Stimulated activated CD8-positive, alpha-beta memory T cell treated with anti-CD3 and anti-CD28 coated beads, Interleukin-15, amount 100 ng/mL, for 4 hours (primary cell): ENCODE measurements at places on chromosomes 12 and 14.

- DNase-seq = no peak
These were observed 35.0 kb upstream of the MANSC4 start for GRCh38 chr12:27814851-27815591.

GRCh38 chr12:104720339-104721038, 237.6 kb downstream of the SLC41A2 start:
- peak; percentile 38 for DNase-seq

DNA sequence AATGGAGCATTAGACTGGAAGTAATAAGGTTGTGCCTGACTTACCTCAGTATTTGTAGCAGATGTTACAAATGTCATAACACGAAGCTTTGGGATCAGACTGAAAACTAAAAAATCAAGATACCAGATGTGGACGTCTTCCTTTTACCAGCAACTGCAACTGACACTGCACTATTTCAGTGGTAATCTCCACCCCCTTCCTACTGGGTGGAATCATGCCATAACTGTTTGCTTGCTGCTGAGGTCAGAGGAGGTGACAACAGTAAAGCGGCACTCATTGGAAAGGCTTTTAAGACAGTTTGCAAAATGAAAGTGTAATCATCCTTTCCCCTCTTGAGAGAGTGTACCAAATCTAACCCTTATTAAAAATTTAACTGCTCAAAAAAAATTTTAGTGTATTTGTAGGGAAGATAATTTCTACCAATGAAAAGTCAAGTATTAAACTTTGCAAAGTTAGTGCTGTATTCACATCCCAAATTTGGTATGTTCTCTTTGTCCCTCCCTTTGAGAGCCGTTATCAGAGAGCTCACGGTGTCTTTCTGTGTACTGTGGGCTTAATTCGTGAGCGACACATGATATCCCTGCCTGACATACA, 420.7 kb downstream of the NPAS3 start:
- no peak for DNase-seq

GRCh38 chr14:97788364-97788763, 991.2 kb downstream of the VRK1 start:
- DNase-seq = no peak

GRCh38 chr12:128810182-128811127, 13.3 kb downstream of the SLC15A4 start:
- DNase-seq = no peak

DNA sequence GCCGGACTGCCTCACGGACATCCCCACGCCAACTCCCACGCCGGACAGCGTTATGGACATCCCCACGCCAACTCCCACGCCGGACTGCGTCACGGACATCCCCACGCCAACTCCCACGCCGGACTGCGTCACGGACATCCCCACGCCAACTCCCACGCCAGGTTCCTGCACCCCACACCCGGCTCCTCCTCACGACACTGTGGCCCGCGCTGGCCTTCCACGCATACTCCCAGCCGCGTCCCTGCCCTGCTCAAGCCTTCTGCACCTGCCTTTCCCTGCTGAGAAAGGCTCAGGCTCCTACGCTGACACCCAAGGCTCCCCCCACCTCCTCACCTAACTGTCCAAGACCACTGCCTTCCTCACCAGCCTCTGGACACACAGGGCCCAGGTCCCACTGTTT, 9.7 kb downstream of the CACNA2D4 start:
- DNase-seq = no peak

- DNase-seq = no peak
These were observed 27.1 kb downstream of the VRK1 start for GRCh38 chr14:96824283-96824682.

DNA sequence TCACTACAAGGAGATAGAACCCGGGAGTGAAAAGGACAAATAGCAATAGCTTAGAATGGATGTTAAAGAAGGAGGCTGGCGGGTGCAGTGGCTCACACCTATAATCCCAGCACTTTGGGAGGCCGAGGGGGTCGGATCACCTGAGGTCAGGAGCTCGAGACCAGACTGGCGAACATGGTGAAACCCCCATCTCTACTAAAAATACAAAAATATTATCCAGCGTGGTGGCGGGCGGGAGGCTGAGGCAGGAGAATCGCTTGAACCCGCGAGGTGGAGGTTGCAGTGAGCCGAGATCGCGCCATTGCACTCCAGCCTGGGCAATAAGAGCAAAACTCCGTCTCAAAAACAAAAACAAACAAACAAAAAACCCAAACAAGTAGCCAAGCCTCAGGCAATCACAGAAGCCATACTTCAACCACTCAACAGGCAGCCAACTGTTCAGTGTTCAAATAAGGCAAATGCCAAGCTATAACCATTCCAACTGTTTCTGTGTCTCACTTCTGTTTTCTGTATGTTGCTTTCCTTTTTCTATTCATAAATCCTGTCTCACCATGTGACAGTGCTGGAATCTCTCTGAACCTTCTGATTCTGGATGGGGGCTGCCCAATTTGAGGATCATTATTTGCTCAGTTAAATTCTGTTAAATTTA, 3.9 kb upstream of the SPTLC2 start:
- no peak for DNase-seq

- no peak for DNase-seq
These were observed 348.0 kb downstream of the SEC23A start for GRCh38 chr14:38755036-38755435.

DNA sequence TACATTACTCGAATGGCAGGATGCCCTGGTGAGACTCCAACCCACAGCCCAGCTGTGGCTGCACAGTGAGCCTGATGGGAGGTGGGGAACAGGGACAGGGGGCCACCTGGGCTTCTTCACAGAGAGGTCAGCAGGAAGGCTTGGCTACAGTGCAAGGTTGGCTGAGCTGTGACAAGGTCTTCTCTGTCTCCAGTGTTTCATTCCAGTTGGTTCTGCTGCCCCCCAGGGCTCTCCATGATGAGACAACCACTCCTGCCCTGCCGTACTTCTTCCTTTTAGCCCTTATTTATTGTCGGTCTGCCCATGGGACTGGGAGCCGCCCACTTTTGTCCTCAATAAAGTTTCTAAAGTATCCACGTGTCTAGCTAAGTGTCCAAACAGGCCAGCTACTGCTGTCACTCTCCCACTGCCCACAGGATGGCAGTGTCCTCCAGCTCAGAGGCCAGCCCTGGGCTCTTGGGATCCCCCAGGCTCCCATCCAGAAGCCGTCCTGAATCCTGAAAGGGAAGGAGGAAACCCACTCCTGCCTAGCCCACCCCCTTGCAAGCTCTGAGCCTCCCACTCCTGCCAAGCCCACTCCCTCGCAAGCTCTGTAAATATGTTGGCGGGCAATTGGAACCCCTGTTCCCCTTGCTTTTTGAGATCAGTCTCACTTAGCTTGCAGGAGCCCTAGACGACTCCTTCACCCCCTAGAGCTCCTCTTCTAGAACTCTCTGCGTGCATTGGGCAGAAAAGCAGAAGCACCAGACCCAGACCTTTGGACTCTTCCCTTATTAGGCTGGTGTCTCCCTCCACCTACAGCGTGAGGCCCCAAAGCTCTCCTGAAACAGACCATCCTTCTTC, 5.4 kb downstream of the C1QL4 start:
- DNase-seq = no peak

- DNase-seq = no peak
These were observed 835.9 kb downstream of the DIO2 start for GRCh38 chr14:79375356-79375755.

GRCh38 chr14:96039633-96040311, 610 bp downstream of the C14orf132 start:
- DNase-seq = no peak

DNA sequence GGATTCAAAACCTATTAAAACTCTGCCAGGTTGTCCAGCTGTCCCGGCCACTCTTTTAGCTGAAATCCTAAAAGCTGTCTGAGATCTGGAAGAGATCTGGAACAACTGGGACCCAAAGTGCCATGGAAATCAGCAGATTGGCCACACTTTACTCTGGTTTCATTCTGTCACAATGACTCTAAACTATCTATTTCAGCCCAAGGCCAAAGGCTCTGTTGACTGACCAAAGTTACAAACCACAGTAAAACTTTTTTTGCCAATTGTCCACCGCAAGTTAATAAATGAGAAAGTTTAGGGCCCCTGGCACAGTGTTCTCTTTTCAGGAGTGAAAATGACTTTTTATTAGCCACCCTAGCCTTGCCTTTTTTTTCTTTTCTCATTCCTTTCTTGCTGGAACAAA, 113.4 kb upstream of the CPM start:
- DNase-seq = no peak

DNA sequence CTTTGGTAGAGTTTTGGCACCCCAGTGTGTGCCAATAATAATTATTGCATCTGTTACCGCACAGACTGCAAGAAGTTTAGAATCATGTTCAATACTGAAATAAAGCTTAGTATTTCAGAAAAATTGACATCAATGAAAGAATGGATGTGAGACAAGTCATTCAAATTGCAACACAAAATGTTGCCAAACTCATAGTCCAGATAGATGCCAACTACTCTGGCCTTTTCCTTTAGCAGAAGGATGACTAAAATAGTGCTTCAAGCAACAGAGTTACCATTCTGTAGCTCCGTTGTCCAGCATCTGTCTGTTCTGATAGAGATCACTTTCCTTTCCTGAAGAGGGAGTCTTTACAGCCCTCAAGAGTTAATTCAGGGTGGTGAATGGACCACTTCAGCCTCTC, 77.5 kb downstream of the LIN7A start:
- no peak for DNase-seq

DNA sequence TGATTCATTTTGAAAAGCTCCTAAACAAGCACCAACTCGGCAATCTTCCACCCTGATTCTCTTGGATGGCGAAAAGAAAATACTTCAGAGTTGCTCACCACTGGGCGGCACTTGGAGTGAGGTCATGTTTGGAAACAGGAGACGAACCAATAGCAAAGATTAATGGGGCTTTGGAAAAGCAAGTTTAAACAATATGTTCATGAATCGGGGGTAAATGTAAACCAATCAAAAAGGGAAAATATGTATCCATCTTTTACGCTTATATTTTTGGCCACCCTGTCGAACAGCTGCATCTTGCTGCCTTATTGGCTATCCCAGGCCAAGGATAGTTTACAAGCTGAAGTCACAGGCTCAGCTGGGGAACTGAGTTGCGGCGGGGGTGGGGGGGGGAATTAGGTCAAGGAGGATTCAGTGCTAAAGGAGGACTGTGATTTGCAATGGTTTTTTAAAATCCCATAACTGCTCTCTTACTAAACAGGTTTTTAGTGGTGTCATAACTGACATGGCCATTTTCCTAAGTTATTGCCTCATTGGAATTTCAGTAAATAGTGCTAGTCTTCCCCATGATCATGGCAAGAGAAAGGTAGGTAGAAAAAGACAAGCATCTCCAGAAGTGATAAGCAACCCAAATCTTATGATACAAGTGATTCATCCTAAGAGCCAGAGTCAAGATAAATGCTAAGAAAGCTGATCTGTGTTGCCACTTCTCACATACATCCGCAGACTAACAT, 210.6 kb downstream of the PHLDA1 start:
- DNase-seq = no peak

GRCh38 chr12:113291586-113291985, 43.3 kb downstream of the SLC8B1 start:
- DNase-seq = no peak

GRCh38 chr14:77416836-77417235, 6.5 kb downstream of the NOXRED1 start:
- no peak for DNase-seq

DNA sequence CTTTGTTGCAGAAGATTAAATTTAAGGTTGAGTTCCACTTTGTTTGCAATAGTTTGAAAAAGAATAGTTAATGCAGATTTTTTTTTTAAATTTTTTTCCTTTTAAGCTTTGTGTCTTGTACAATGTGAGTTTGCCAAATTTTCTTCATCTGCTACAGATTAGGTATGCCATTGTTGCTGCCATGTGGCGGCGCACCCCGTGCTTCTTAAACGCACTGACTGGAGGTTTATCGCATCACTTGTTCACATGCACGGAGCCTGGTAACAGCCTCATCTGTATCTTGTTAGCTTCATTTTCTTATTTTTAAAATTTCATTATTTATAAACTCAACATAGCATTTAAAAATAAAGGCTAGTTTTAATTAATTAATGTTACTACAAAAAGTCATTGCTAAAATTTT, 43.5 kb downstream of the ETNK1 start:
- DNase-seq = no peak

DNA sequence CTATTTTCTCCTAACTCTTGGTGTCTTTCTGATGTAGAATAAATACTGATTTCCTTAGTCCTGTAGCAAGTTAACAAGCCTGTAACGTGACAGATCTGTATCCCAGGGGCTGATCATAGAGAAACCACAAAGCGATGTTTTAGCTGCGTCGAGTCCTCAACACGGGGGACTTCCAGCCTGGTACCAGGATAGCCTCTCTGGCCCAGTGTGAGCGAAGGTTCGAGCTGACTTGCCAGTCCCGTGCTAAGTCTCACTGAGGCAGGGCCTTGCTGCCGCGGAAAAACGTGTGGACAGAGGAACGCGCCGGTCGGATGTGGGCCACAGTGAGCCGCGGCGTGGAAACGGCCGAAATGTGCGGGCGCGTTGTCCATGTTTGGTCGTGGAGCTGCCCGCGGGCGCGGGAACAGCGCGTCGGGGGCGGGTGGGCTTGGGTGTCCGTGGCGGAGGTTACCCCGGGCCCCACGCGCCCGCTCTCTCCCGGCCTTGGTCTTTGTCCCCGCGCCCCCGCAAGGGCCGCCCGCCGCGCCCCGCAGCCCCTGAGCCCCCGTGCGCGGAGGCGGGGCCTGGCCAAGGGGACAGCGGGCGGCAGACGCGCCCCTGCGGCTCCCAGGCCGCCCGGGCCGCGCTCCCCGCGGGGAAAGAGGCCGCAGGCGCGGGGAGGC, 531 bp upstream of the EML1 start:
- no peak for DNase-seq

GRCh38 chr12:117854339-117855012, 114.3 kb downstream of the KSR2 start:
- DNase-seq = no peak

DNA sequence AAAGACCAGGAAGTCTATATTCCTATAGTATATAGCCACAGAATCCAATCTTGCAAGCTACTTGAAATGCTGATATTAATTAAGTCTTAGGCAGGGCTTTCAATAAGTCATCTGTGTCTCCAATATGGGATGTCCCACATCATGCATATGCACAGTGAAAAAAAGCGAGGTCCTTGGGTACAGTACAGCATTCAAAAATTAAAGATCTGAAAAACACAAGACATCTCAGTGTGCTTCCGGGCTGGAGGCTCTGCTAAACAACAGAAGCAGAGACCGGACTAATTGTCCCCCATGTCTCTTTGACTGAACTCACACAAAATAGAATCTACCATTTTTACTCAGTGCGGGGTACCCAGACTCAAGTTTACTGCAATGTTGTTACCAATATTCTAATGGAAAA, 156.0 kb downstream of the DAD1 start:
- DNase-seq = no peak

DNA sequence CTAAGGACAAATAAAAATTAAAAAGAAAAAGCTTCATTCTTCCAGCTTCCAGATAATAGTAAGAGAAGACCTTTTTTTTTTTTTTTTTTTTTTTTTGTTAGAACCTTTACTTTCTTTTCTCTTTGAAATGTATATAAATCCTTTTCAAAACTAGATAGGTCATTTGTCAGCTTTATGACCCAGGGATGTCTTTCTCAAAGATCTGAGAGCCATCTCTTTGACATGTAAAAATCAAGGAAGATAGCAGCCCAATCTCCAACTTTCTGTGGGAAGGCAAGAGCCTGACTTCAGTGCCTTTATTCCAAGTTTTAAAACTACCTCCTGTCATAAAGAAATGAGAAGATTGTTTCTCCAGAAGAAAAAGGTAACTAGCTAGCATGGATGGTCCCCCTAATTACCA, 203.3 kb upstream of the LRFN5 start:
- DNase-seq = no peak
